ENCODE measurements at places on chromosomes 4 and X. TPM values are rescaled to one million over a fixed set of nuclear protein-coding genes. Genes with fewer than 3 reads are reported as not detected.

NUDT10 gene
- total RNA-seq = not detected

AKAP4 gene
- total RNA-seq = not detected

ANOS1 gene
- total RNA-seq = 1.7 TPM

TRIM61 gene
- total RNA-seq = not detected

TLR10 gene
- not detected for total RNA-seq

ZXDA gene
- total RNA-seq = 6.4 TPM

DNA sequence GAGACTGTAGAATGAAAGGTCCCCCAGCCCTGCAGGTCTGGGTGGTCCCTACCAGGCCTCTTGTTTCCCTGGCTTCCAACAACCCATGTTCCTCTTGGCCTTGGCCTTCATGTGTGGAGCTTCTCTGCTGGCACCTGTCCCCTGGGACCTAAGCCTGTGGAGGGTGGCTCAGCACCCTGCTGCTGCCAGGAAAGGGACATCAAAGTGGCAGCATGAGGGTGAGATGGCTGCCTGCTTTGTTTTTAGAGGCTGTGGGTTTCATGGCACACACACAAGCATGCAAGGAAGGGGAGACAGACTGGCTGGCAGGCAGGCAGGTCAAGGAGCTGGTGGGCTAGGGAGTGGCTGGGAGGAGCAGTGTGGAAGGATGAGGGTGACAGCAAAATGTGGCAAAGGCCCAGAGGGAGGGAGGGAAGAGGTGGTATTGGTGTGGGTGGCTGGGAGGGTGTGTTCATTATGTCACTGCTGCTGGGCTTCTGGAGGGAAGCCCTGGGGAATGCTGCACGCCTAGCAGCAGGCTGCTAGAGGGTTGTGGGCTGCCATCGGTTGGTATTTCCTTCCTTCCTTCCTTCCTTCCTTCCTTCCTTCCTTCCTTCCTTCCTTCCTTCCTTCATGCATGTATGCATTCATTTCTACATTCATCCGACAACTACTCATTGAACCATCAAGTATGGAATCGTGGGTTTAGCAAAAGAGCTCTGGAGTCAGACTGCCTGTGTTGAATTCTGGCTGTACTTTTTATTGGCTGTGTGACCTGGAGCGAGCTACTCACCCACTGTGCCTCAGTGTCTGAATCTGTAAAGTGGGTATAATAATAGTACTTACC lies 128.7 kb upstream of the PJA1 start:
- DNase-seq = no peak

- DNase-seq = no peak
These were observed 61.0 kb downstream of the CHRNA9 start for GRCh38 chr4:40395908-40396793.

- DNase-seq = no peak
These were observed 88.9 kb downstream of the COX7B2 start for GRCh38 chr4:46820154-46820553.

DNA sequence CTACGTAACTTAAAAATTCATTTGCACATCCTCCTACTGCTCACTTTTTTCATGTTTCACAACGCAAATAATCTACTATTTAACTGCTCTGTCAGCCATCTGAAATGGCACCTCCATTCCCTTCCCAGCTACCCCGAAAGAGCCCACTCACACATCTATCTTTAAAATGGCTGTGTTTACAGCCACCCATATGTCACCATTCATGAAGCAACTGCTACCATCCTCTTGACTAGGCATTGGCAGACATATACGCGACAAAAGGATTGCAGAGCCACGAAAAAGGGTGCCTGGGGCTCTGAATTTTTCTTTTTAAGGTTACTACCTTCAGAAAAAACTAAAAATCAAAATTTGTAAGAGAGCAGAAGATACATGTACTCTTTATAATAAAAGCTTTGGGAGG lies 11.5 kb downstream of the SH3RF1 start:
- DNase-seq = no peak

DNA sequence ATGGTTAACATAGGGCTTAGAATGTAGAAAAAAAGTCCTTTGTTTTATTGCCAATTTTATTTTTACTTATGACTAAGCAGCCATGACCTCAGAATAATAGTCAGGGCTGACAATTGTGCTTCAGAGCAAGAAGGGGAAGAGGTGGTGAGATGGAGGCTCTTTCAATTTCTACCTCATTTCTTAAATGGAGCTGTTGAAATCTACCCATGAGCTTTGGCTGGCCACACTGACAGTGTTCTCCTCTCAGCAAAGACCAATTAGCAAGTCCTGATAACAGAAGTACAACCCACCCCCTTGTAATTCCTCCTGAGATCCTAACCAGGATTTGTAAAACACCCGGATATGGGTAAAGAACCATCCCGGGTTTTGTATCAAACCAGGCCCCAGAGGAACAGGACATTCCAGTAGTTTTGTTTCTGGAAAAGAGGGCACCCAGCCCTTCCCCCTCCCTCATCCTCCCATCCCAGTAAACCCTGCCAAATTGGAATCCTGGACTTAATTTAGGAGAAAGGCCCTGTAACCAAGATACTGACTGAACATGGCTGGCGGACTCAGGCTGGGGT lies at the start of gene HEPH:
HEPH (plus strand) TSS at position 399 of the 563 bp plus-strand sequence. CDS start 6,324 bp downstream, outside the sequence.
- no peak for DNase-seq

DNA sequence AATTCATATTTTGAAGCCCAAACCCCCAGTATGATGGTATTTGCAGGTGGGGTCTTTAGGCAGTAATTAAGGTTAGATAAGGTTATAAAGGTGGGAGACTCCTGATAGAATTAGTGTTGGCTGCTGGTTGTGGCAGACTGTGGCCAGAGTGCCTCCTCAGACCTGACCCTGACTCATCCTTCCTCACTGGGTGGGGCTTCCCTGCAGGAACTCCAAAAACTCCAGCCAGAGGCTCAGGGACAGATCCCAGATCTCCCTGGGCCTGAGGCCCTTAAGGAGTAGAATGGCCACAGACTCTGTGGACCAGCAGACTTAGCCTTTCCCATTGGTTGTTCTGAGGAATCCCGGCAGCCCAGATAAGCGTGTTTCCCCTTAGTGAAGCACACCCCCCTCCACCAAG lies 463.0 kb upstream of the CPEB2 start:
- no peak for DNase-seq

DNA sequence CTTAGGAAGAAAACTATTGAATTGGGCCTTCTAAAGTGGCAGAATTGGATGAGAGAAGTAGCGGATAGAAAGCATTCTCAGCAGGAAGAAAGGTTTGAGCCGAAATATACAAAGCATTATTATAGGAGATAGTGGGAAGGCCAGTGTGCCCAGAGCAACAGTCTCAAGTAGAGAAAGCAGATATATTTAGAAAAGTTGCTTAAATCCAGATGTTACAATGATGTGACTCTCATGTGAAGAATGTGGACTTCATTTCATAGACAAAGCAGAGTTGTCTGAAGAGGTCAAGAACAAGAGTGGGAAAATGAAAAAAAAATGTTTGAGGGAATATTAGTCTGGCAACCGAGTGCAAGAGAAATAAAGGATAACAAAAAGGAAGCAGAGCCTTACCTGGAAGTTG lies 66.9 kb downstream of the SYNPO2 start:
- no peak for DNase-seq

- DNase-seq = no peak
These were observed 97.3 kb upstream of the HPRT1 start for GRCh38 chrX:134362560-134363089.

GRCh38 chr4:152776352-152776751 lies 3.2 kb downstream of the TIGD4 start:
- no peak for DNase-seq

DNA sequence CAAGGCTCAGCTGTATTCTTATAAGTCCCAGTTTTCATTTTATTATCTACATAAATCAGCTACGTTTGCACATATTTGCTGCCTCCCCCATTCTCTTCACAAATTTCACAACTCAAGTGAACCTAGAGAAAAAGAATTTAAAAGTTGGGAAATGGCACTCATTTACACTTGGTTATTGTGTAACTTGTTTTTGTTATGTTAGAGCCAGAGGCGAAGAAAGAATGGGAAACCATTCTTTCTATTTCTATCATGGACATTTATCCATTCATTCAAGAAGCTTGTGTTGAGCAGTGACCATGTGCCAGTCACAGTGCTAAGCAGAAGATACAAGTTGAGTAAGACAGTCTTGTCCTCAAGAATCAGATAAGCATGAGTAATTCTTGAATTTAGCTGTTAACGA lies 13.5 kb downstream of the LIAS start:
- DNase-seq = no peak

DNA sequence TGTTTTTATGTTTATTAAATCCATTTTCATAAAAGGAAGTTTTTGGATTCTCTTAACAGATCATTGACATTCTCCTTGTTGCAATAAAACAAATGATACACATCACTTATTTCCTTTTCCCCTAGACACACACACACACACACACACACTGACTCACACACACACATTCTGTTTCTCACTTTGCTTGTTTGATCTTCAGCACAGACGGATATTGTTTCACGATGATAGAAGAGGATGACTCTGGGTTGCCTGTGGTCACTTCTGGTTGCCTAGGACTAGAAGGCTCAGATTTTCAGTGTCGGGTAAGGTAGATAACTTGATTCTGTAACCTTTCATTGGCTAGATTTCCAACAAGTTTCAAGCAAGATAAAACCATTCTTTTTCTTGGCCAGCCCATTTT lies 356.8 kb downstream of the BMPR1B start:
- no peak for DNase-seq

DNA sequence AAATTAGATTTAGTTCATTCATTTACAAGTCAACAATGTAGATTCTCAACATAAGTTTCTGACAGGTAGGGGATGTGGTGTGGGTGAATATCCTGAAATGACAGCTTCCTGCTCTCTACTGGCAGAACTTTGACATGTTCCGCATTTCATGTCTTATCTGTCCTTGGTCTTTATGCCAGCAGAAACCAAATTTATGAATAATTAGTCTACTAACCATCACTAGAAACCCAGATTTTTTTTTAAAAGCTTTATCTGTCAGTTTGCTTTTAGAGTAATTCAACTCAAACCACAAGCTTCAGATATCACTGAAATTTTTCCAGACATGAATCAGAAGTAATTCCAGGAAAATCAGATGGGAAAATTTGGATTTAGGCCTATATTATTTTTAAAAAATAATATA lies 17.9 kb downstream of the COQ2 start:
- DNase-seq = no peak

GRCh38 chrX:149570668-149571067 lies 16.6 kb downstream of the MAGEA9B start:
- no peak for DNase-seq

DNA sequence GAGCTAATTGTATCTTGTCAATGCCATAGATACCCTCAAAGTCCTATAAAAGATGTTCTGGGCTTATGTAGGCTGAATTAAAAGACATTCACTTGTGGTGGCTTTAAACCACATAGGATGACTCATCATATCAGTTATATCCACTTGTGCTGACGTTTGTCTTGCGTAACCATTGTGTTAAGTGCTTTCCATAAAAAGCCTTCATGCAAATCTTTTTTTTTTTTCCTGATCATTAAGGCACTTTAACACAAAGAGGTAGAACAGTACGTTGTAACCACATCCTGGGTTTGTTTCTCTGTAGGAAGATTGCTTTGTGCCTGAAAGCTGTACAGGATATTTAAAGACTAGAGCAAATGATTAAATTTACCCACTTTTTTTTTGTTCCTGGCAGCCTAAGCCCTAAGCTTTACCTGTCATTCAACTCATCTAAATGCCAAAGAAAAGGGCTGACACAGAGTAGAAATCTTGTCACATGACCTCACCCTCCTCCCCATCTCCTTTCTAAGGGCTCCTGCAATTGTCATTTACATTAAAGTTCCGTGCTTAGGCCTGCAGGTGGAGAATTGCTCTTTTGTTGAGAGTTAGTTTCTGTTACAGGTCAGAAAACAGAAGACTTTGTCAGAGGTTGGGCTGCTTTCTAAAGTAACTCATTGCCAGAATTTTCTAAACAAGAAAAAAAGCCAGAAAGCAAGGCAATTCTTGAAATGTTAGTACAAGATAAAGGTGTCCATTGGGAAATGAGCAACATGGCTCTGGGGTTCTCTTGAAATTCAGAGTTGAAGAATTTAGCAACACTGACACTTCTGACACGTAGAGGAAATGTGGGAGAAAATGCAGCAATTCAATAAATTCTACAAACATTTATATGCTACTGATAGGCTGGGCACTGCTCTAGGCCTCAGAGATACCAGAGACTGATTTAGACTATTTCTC lies 555.6 kb downstream of the PPARGC1A start:
- no peak for DNase-seq

Measured in ascending aorta (tissue), 2 donors.